Amniotic stem cell (primary cell): ENCODE measurements at places on chromosomes 7 and 10.

GRCh38 chr7:18505870-18506460, 10.4 kb downstream of the HDAC9 start:
- DNase-seq = peak; percentile 24

- DNase-seq = no peak
Observed at GRCh38 chr10:46323176-46323575, 36.4 kb downstream of the ANTXRL start.

- DNase-seq = no peak
Observed at GRCh38 chr7:3510101-3511020, 209.3 kb downstream of the SDK1 start.

GRCh38 chr10:97748116-97748515, 11.2 kb downstream of the ZFYVE27 start:
- DNase-seq = no peak

GRCh38 chr7:129553899-129554461, 51.6 kb downstream of the SMKR1 start:
- DNase-seq = no peak

GRCh38 chr10:86402283-86402941, 35.8 kb upstream of the GRID1 start:
- DNase-seq = peak; percentile 28

DNA sequence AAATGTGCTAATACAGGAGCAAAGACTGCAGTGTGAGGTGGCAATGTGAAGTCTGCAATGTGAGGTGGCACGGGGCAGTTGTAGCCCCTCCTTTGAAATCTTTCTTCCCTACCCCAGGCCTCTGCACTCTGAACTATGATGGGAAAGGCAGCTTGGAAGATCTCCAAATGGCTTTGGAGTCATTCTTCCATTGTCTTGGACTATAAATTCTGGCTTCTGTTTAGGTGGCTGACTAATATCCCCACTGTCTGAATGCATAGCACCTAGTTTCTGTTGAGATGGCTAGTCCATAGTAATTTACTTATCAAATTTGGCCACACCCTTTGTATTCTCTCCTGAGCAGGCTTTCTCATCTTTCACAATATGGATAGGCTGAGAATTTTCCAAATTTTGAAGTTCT, 175.0 kb downstream of the CFTR start:
- no peak for DNase-seq
